ENCODE measurements at places on chromosomes 6 and 20. TPM values are rescaled to one million over a fixed set of nuclear protein-coding genes. Genes with fewer than 3 reads are reported as not detected.

Gene TFAP2D
- not detected for total RNA-seq

Gene STMND1
- total RNA-seq: not detected

Gene MACROD2
- total RNA-seq: not detected

Gene TINAG
- not detected for total RNA-seq

Gene RCAN2
- total RNA-seq: 0.53 TPM

Gene COL12A1
- total RNA-seq: not detected

Gene FAM162B
- not detected for total RNA-seq

Gene SNPH
- 9.7 TPM for total RNA-seq

Gene MYO6
- 3.3 TPM for total RNA-seq
